ENCODE measurements at places on chromosomes 12 and 14. TPM values are rescaled to one million over a fixed set of nuclear protein-coding genes. Genes with fewer than 3 reads are reported as not detected.

Gene RPL10L
- total RNA-seq = not detected

Gene LGR5
- 13.8 TPM for total RNA-seq

Gene BEGAIN
- 6.5 TPM for total RNA-seq

Gene KRT77
- not detected for total RNA-seq

Gene CCDC196
- not detected for total RNA-seq

Gene KCNK10
- total RNA-seq = not detected

DNA sequence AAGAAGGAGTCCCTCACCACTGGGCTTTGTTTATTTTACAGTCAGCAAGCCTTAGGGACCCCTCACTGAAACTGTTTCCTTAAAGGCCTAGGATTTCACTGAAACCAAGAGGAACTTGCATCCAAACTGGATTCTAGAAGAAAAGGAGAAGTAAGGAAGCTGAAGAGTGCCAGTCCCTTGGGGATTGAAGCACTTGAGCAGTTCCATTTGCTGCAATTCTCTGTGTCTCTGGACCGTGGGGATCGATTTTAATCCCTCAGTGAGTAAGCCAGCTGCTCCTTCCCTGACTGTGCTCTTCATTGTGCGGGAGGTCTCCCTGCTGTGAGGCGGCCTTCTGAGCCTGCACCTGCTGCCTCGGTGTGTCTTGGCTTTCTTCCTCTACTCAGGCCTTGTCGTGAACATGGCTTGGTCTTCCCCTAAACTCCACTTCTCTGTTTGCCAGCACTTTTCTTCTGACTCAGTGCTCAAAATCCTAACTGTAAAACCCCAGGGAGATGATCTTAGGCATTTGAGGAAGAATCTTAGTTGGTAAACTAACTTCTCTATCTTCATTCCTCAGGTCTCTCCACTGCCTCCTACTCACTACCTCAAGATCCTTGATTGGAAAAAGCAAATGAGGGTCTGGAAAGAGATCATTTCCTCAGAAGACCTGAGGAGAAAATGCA, 132.6 kb downstream of the SLC38A6 start:
- H3K27ac ChIP-seq = no peak overlapping the region
- H3K4me1 ChIP-seq = peaks cover 51% of the 10 kb centered on the region
- H3K4me3 ChIP-seq = no peak overlapping the region
- no peak for DNase-seq

GRCh38 chr14:78997811-78998210, 827.6 kb downstream of the NRXN3 start:
- H3K27me3 ChIP-seq = no peaks in the 10 kb centered on the region
- no peak overlapping the region for H3K4me3 ChIP-seq
- H3K4me1 ChIP-seq = peaks cover 5% of the 10 kb centered on the region
- no peaks in the 10 kb centered on the region for H3K36me3 ChIP-seq
- DNase-seq = no peak
- H3K27ac ChIP-seq = no peak overlapping the region

- no peaks in the 10 kb centered on the region for H3K36me3 ChIP-seq
- no peak for DNase-seq
- H3K27me3 ChIP-seq = no peaks in the 10 kb centered on the region
- H3K27ac ChIP-seq = no peak overlapping the region
- no peaks in the 10 kb centered on the region for H3K4me1 ChIP-seq
- no peak overlapping the region for H3K4me3 ChIP-seq
These were observed 415.2 kb upstream of the GARIN6 start for GRCh38 chr12:99232324-99232723.

GRCh38 chr14:39988939-39989338, 556.7 kb upstream of the FBXO33 start:
- H3K4me1 ChIP-seq = no peaks in the 10 kb centered on the region
- H3K36me3 ChIP-seq = no peaks in the 10 kb centered on the region
- H3K27ac ChIP-seq = no peak overlapping the region
- no peak overlapping the region for H3K4me3 ChIP-seq
- DNase-seq = no peak

DNA sequence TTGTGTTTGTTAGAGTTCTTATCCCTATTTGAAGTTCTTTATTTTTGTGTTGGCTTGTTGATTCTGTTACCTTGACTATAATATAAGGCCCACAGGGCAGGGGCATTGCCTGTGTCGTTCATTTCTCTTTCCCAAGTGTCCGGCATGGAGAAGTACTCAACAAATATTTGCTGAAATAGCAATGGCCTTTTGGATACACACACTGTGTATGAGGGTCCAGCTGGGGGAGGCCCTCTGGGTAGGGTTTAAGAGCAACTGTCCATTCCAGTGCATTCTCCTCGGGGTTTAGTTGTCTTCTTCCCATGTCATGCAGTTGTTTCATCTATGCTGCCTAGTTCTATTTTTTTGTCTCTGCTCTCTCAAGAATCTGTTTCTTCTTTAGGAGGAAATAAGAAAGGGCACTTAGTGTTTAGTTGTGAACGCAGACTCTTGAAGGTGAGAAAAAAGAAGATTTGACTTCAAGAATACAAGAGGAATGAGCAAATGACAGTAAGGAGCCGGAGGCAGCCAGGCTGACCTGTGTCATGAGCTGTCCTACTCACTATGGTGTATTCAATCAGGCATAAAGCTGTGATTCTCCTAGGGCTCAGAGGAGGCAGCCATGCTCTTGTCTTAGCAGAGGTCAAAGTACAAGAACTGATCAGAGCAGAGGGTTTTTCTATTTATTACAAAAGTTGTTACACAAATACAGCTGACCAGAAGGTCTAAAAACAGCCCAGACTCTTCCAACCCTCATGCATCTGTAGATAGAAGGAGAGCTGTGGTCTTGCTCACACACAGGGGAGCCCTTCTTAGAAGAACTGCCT, 10.2 kb downstream of the ERG28 start:
- H3K36me3 ChIP-seq = peaks cover 19% of the 10 kb centered on the region
- DNase-seq = no peak
- H3K4me3 ChIP-seq = no peak overlapping the region
- H3K4me1 ChIP-seq = peaks cover 45% of the 10 kb centered on the region
- H3K27me3 ChIP-seq = no peaks in the 10 kb centered on the region
- peak overlapping the region; percentile 38 for H3K27ac ChIP-seq

- H3K4me1 ChIP-seq = peaks cover 4% of the 10 kb centered on the region
- no peak for DNase-seq
- peaks cover 50% of the 10 kb centered on the region for H3K27me3 ChIP-seq
- H3K27ac ChIP-seq = no peak overlapping the region
- no peak overlapping the region for H3K4me3 ChIP-seq
These were observed 118.7 kb downstream of the KSR2 start for GRCh38 chr12:117850048-117850447.

DNA sequence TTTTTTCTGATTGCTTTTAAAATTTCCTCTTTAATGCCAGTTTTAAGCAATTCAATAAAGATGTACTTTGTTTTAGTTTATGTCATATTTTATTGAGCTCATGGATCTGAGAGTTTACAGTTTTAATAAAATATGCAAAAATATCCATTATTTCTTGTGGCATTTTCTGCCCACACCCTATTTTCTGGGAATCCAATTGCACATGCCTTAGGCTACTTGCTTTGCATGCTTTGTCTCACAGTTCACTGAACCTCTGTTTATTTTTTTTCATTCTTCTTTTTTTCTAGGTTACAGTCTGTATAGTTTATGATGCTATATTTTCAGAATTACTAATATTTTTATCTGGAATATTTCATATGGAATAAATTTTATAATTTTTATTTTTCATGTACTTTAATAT, 1258.0 kb downstream of the FSCB start:
- H3K36me3 ChIP-seq = no peaks in the 10 kb centered on the region
- DNase-seq = no peak
- no peaks in the 10 kb centered on the region for H3K4me1 ChIP-seq
- H3K4me3 ChIP-seq = no peak overlapping the region

DNA sequence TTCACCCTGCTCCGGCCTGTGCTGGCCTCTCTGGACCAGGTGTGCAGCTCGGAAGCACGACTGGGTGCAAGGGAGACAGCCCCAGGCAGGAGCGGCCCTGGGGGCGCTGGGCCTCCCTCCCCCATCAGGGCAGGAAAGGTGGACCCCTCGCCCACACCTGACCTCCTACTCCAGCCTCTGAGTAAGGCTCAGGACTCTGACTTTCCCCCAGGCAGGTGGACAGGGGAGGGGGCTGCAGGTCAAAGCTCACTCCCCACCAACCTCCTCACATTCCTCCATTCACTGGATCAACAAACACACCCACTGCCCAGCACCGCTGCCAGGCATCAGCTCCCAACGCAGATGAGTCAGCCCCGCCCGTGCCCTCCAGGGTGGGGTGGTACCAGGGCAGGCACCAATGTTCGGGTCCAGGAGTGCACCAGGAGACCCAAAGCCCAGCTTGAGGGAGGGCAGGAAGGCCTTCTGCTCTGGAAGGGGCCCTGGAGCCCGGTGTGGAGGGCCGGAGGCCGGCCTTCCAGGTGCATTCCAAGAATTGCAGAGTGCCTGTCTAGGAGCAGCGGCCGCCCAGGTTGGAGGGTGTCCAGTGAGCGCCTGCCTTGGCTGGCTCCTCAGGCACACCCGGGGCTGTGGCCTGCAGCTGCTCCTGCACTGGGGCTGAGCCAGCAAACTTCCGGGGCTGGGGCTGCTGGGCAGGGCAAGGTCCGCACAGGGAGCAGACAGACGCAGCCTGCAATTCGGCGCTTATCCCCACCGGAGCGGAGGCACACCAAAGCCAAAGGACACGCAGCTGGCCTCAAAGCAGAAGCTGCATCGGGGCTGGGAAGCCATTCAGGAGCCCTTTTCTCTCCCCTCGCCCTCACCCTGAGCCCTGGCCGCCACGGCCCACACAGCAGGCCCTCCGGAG, 1.6 kb upstream of the INF2 start:
- peak overlapping the region; percentile 27 for H3K4me3 ChIP-seq
- H3K27ac ChIP-seq = peak overlapping the region; percentile 61
- H3K27me3 ChIP-seq = no peaks in the 10 kb centered on the region
- no peaks in the 10 kb centered on the region for H3K36me3 ChIP-seq
- DNase-seq = no peak
- peaks cover 51% of the 10 kb centered on the region for H3K4me1 ChIP-seq

Data from chondrocyte (in vitro differentiated cells).